ENCODE measurements at places on chromosomes 11 and 22.

- no peak for DNase-seq
Observed at GRCh38 chr11:61896665-61897386, 5.5 kb upstream of the FADS3 start.

- DNase-seq = no peak
Observed at GRCh38 chr11:118894192-118894591, 10.5 kb downstream of the CXCR5 start.

DNA sequence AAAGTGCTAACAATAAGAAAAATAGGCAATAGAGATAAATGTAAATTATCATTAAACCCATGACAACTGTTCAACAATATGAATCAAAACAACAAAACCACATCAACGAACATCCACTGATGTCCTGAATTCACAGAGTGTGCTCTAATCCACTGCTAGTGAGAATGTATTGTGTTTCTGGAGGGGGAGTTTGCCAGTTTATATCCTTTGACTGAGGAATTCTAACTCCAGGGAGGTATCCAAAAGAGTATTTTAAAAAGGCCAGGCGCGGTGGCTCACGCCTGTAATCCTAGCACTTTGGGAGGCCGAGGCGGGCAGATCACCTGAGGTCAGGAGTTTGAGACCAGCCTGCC, 1.7 kb upstream of the WEE1 start:
- DNase-seq = no peak

GRCh38 chr11:17188675-17189074, 19.1 kb downstream of the PIK3C2A start:
- no peak for DNase-seq

DNA sequence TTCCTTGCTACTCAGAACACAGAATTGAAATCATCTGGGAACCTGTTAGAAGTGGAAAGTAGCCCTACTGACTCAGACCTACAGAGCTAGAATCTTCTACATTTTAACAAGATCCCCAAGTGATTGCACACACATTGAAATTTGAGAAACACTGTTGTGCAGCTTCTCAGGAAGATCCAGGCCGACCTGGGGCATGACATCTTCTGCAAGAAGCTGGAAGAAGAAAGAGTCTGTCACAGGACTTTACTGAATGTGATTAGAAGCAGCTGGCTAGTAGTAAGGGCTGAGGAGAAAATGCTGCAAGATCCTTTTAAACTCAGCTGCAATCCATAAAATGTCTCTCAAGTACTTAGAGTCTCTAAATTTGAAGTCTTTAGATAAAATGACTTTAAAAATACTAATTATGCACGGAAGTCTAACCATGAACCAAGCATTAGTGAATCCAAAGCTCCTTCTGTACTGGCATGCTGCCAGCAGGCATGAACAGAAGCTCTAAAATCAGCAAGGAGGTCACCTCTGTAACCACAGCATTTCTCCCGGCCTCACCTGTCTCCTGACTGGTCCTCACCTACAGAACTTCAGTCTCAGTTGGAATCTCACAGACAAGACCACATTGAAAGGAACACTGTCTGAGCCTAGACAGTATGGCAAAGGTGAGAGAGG, 85.0 kb downstream of the SERGEF start:
- DNase-seq = peak; percentile 41
